Activated CD4-positive, alpha-beta T cell treated with anti-CD3 and anti-CD28 coated beads, Interleukin-2, amount 50 U/mL, for 48 hours (primary cell): ENCODE measurements at places on chromosomes 2 and 18.

DNA sequence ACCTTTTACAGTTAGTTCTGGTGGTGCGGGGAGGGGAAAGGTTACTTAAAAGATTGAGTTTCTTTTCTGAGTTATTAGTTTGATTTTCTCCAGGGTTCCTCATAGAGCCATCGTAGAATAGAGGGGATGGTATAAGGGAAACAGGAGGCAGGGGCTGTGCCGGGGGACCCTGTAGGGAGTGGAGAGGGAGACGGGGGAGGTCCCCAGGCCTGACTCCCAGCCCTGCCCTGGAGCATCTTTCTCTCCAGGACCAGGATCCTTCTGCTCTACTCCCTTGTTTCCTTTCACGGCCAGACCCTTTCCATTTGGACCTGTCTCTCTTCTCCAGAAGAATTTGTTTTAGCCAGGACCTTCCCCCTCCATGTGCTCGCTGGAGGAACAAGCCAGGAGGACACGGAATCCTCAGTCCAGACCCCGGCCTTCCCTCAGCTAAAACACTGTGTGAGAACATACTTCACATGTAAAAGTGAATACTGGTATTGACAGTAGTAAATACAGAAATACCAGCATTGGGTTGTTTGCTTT lies 35.4 kb downstream of the DGKD start:
- no peak for DNase-seq

GRCh38 chr2:164771897-164772296 lies 69.7 kb downstream of the COBLL1 start:
- no peak for DNase-seq

- DNase-seq = no peak
These were observed 111.5 kb downstream of the MTCL1 start for GRCh38 chr18:8816816-8817215.

DNA sequence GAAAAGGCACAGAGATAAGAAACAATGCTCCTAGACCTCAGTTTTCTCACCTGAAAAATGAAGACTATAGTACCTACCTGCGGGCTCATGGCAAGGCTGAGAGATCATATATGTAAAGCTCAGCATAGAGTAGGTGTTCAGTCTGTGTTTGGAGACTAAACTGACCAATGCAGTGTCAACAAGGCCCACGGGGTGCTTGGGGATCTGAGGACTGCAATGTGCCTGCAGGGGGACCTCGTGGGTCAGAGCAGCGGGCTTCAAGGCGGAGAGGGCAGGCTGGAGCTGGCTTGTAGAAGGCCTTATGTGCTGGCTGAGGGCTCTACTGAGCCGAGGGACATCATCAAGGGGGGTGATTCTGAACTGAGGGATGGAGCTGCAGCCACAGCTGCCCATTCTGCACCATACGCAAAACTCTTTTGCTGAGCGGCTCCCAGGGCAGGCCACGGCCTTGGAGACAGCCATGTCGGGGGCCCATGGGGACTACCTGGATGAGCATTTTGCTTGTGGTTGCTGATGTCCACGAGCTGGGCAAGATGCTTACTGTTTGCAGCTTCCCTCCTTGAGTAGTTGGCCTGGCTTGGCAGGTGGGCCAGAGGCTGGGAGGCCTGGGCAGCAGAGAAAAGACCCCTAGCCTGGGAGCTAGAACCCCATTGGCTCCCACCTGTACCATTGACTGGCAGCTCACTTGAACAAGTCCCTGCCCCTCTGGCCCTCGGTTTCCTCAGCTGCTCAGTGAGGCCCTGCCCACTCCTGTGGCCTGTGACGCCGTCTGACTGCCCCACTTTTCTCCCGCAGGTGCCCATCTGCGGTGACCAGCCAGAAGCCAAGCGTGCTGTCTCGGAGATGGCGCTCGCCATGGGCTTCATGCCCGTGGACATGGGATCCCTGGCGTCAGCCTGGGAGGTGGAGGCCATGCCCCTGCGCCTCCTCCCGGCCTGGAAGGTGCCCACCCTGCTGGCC lies 23.5 kb downstream of the STEAP3 start:
- DNase-seq = no peak

GRCh38 chr2:10059016-10059351 lies 15.6 kb downstream of the KLF11 start:
- DNase-seq = no peak
